ENCODE measurements at places on chromosomes 3 and 15.

- DNase-seq: no peak
Measured at GRCh38 chr3:161913786-161914389, 417.3 kb downstream of the OTOL1 start.

GRCh38 chr15:93974804-93975481 lies 256.4 kb upstream of the MCTP2 start:
- peak; percentile 35 for DNase-seq

DNA sequence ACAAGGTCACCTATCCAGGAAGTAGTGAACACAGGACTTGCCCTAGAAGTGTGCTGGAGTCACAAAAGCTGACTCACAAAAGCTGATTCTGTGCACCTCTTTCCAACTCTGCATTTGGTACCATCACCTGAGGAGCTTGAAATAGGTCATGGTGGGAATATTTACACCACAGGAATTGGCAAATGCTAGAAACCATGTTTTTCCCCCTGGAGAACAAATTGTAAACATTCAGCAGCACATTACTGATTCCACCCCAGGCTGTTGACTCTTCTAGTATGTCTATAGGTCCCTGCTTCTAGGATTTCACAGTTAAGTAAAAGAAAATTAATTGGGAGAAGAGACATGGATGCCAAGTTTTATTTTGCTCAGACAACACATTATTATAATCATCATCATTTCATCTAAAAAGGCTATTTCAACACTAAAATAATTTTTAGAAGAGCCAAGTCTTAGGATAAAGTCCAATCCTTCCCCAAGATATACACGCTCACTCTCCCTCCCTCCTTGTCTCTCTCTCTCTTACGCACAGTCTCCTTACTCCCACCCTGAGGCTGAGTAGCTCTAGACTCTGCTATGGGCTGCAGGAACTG lies 24.7 kb downstream of the CACNA2D2 start:
- DNase-seq: no peak

GRCh38 chr3:146625186-146625775 lies 20.1 kb upstream of the PLSCR5 start:
- no peak for DNase-seq

DNA sequence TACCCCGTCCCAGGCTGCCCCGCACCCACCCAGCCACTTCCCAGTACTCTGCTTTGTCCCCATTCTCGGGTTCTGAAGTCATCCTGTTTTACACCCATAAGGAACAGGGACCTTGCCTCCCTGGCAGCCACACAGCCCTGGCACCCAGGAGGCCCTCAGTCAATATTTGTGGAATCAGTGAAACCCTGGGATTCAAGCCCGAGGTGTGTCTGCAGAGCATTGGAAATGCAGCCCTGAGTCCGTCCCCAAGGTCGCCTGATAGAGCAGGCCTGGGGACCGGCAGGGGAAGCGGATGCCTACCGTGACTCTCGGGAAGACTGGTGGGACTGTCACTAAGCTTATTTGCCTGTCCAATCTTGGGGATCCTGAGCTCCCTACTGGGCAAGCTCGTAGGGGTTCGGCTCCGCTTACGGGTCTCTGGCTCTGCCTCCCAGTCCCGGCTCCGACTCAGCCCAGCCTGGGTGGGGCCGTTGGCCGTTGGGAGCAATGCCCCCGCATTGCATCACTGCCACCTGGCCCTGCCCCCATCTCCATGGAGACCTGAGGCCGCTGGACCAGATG lies 64.4 kb upstream of the TAMM41 start:
- DNase-seq: no peak

DNA sequence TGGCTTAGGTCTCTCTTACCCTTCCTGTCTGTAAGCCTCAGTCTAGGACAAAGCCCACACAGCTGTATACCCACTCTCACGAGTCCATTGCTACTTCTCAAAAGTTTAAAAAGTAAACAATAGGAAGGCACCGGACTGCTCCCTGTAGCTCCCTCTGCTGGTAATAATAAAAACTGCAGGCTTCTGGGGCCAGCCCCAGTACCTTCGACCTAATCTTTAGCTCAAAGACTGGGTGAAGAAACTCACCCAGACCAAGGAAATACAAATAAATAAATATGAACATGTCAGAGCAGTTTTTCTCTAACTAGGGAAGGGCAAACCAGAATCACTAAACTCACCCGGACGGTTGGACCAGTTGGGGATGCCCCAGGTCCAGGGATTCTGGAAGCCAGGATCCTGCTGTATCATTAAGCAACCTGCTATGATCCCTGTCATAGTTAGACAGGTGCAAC lies 5.0 kb downstream of the FAM219B start:
- peak; percentile 47 for DNase-seq

DNA sequence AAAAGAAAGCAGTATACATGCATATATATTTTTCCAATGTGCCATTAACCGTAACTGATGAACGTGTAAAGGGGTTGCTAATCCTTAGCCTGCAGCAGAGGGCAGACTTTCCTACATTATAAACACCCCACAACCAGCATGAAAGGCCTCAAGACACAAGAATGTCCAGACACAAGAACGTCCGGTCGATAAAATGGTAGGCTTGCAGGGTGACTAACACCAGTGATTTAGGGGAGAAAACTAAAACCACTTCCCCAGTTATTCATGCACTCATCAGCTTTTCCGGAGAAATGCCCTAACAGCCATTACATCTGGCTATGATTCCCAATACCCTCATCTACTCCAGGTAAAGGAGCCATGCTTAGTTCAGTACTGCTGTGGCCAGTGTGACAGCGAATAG lies 57.4 kb downstream of the LRTM1 start:
- DNase-seq: no peak

DNA sequence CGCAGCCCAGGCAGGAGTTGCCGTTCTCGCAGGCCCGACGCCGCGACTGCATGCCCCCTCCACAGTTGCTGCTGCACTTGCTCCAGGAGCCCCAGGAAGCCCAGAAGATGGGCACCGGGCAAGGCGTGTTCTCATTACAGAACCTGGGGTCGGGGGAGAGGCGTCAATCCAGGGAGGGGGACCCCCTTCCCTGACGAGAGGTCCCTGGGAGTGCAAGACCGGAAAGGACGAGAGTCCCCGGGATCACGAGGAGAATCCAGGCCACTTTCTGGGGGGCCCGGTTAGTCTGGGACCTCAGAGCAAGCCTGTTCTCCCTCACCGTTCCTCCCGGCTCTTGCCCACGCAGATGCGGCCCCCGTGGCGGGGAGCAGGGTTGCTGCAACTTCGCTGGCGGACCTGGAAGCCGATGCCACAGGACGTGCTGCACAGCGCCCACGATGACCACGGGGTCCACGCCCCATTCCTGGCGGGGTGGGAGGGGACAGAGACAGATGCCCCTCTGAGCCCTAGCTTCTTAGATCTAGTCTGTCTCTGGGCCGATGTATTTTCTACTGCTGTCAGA lies 113.9 kb downstream of the SEMA5B start:
- no peak for DNase-seq

DNA sequence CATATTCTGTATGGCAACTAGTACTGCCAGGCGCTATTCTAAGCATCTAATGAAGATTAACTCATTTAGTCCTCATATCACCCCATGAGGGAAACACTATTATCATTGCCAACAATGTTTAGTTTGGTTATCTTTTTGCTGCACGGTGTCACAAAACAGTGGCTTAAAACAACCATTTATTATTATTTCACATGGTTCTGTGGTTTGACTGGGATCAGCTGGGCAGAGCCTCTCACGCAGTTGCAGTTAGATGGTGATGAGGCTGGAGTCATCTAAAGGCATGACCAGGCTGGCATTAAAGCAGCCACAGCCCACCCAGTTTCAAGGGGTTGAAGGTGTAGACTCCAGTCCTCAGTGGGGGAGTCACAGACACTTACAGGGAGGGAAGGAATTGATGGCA lies 32.8 kb upstream of the RASA2 start:
- DNase-seq: no peak

DNA sequence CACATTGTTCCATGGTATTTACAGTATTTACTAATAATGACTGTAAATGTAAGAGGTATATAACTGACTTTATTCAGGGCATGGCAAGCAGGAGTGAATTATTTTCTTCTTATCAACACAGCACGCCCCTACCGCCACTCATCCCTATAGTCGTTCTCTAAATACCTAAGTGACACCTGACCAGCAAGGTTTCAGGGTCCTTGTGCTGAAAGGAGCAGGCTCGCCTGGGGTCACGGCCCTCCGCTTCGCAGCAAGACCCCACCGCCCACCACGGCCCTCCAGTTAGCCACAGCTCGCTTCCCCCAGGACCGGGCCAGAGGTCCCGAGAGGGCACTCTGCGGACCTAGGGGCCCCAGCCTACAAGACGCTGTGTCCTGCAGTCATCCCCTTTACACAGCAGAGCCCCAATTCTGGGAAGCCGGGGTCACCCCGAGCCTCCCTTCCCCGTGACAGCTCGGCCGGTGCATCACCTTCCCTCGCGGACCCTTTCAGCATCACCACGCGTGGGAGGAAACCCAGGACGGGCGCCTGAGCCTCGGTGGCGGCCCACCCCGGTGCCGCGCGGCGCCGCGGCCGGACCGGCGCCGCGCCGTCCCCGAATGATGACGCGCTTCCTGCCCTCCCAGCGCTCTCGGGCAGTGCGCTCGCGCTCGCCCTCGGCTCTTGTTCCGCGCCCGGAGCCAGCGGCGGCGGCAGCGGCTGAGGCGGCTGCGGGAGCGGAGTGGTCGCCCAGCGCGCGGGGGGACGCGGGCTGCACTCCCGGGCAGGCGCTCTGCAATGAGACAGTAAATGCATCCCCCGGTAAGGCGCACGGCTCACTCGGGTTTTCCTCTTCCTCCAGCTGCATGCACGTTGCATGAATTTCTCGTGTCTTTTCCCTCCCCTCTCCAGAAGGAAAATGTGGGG lies 225.1 kb upstream of the C2CD4B start:
- peak; percentile 76 for DNase-seq

- DNase-seq: no peak
Measured at GRCh38 chr15:72751751-72752455, 31.7 kb downstream of the ADPGK start.

- DNase-seq: no peak
Measured at GRCh38 chr3:23981955-23982354, 36.9 kb downstream of the NR1D2 start.

GRCh38 chr3:33089515-33089914 lies 7.4 kb downstream of the GLB1 start:
- DNase-seq: no peak

DNA sequence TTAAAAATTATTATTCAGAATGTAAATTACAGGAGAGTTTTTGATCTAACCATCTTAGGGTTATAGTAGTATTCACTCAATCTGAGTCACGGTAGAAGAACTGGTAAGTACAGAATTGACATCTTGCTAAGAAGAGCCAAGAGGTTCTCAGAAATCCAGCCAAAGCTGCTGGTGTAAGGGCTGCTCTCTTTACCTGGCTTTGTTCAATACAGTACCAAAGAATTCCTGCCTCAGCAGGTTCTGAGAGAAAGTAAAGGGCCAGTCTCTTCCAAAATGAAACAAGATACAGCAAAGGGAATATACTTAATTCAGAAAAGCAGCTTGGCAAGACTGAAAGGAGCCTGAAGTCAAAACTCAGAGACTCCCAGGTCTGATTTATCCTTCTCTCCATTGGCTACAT lies 193.1 kb downstream of the TNIK start:
- no peak for DNase-seq

GRCh38 chr3:197847866-197848401 lies 56.9 kb downstream of the LRCH3 start:
- DNase-seq: no peak

DNA sequence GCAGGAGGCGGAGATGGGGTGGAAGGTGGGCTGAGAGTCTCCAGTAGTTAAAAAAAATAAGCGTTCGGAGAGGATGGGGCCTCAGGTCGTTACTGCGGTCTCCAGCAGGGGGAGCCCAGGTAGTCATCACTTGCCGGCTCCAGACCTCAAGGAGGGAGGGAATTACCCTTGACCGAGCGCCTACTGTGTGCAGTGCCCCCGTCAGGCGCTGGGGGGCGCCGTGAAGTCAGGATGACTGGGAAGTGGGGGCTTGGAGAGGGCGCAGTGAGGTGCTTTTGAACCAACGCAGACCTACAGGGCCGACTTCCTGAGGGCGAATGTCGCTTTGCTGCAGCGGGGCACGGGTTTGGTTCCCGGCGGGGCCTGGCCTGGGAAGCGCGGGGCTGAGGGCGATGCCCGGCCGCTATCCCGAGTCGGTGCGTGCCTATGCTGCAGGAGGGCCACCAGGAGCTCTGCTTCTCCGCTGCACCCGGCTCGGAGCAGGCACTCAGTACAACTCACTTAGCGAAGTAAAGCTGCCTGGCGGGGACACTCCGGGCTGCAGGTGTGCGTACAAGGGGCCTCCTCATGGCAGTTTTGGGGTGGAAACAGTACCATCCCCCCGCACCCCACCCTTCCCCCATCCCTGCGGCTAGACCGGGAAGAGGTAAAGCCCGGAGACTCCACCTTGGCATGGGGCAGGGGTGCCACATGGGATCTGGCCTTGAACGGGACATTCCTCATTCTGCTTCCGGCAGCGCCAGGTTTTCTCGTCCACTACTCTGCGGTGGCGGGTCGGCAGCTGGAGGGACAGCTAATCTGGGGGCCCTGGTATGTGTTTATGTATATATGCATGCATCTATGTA lies 79.8 kb downstream of the RHCG start:
- peak; percentile 94 for DNase-seq

- DNase-seq: no peak
Measured at GRCh38 chr3:150220799-150221198, 187.3 kb upstream of the TSC22D2 start.

GRCh38 chr15:64921711-64922110 lies 10.0 kb downstream of the ANKDD1A start:
- no peak for DNase-seq

Data from endothelial cell (in vitro differentiated cells).